Mucosa of descending colon (tissue), 3 donors: ENCODE measurements at places on chromosomes 6 and 20.

GRCh38 chr20:58967652-58968429 is 13.2 kb upstream of the NELFCD start:
- DNase-seq = no peak

GRCh38 chr6:150702675-150703074 is 103.0 kb downstream of the PLEKHG1 start:
- DNase-seq = no peak

DNA sequence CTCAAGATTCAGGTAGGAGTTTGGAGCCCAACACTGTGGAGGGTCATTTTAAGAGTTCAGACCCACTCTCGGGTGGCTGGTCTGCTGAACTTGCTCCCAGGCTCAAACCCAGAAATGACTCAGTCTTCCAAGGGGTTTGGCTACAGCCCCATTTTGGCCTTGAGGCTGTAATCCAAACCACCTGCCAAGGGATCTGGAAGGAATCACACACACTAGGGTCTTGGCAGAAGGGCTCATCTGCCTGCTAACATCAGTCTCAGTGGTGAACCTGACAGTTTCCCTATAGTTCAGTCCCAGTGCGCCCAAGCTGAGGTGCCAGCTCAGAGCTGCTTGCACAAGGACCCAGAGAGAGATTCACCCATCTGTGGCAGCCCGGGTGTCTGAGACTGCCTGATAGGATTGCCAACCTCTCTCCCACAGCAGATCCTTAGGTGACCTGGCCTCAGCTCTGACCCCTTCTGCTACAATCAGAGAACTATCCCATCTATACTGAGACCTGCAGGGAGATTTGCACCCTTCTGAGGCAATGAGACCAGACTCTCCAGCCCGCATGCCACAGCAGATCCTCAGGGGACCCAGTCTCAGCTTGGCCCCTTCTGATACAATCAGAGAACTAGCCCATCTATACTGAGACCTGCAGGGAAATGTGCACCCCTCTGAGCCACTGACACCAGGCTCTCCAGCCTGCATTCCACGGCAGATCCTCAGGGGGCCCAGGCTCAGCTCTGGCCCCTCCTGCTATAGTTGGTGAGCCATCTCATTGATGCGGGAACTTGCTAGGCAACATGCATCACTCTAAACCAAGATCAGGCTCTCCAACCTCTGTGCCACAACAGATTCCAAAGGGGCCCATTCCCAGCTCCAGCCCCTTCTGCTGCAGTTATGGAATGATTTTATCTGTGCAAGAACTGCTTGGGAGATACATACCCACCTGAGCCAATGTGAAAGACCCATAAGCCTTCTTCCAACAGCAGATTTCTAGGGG is 48.2 kb downstream of the THBS2 start:
- no peak for DNase-seq

- DNase-seq = no peak
These were observed 8.8 kb upstream of the OSTM1 start for GRCh38 chr6:108083349-108083748.

GRCh38 chr6:39566456-39566855 is 158.8 kb downstream of the KIF6 start:
- DNase-seq = no peak

- DNase-seq = no peak
These were observed 21.0 kb downstream of the APMAP start for GRCh38 chr20:24971376-24972101.

DNA sequence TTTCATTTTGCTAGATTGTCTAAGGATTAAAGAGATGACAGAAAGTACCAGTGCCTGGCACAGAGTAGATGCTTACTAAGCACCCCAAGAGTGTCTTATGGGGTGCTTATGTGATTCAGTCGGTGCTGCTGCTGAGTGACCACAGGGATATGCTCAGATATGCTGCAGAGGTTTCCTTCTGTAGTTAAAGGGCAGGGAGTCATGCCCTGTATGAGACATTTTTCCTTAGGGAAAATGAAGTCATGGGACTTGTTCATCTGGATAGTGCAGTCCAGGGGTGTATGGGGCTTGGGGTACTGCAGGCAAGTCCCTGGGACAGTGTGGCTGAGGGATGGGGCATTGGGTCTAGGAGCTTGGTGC is 25.1 kb downstream of the TOX2 start:
- no peak for DNase-seq

DNA sequence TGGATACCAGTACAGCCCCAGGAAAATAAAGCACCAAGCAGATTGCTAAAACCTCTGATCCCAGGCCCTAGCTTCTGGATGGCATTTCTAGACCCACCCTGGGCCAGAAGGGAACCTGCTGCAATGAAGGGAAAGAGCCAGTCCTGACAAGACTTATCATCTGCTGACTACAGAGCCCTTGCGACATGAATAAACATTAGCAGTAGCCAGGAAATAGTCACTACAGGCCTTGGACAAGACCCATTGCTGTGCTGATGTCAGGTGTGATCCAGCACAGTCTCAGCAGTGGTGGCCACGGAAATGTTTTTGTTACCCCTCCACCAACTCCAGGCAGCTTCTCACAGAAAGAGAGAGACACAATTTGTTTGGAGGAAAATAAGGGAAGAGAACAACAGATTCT is 399.3 kb downstream of the HAO1 start:
- DNase-seq = no peak

DNA sequence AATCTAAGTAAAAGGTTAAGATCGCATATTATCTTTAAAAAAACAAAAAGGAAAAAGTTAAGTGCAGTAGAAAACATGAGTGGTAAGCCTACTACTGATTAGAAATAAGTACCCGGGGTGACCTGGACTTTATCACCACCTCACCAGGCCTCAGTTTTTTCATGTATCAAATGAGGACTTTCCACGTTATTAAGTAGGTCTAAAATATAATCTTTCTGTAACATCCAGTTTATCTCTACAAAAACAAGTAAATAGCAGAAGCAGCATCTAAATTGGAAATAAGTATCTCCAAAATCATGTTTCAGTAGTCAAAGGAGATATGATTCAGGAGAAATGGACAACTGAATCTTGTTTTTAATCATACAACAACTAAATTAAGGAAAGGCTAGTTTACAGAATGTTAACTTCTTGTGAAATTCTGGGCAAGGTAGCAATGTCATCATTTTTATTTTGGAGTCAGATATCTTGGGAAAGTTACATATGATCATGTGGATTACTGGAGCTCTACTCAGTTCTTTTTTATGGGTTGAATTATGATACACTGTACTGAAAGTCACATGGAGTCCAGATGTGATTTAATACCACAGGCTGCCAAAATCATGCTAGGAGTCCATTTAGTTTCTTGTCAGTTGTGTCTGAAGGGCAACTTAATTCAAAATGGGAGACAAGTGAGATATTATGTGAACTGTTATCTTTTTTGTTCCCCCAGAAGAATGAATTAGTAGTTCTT is 114.7 kb upstream of the PRL start:
- no peak for DNase-seq

DNA sequence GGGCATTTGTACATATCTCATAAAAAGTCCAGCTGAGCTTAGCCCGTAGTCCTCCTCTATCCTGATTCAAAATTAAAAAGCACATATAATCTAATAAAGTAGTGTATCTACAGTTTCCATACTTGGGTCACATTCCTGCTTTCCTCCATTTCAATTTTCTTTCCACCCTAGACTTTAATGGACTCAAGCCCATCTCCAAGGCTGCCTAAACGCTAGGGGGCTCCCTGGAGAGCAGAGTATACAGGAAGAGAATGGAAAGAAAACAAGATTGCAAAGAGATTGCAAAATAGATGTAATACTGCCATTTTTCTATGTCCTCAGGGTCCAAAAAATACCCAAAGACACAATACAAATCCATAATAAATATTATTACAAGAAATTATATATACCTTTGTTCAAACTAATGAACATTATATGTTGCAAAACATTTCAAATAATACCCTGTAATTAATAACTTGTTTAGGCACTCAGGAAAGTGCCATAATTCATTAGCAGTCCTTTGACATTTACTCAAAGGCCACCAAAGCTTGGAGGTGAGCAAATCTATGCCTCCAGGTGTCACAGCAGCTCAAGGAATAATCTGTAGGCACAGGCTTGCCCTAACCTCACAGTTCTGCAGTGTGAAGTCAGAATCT is 2.4 kb upstream of the MCM3 start:
- peak; percentile 64 for DNase-seq

DNA sequence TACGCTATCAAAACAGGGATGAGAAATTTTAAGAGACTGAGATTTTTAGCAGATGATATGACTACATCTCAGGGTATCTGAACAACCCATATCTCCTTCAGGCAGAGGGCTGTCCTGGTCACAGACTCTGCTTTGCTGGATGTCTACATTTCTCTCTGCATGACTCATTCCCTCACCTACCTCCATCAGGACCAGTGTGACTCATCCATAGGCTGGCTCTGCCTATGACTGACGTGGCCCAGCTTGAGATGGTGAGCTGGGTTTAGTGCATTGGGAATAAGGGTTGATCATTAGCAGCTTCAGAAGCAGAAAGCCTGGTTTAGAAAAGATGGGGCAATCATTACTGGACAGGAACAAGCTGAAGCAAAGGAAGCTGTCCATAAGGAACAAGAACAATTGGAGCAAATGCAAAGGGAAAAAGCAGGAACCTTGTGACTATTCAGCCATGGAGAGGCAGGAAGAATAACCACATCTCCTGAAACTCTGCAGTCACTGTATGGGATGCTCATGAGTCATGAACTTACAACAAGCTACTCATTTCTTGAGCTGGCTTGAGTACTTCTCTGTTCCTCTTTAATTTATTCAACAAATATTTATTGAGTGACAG is 86.4 kb upstream of the CBLN4 start:
- no peak for DNase-seq

GRCh38 chr20:24818056-24818455 is 131.0 kb upstream of the CST7 start:
- no peak for DNase-seq

- no peak for DNase-seq
These were observed 56.0 kb downstream of the MYH7B start for GRCh38 chr20:35011589-35012226.

- no peak for DNase-seq
These were observed 453.0 kb upstream of the SULF2 start for GRCh38 chr20:48238326-48238725.

GRCh38 chr6:14824484-14825275 is 421.2 kb upstream of the JARID2 start:
- DNase-seq = peak; percentile 26

- no peak for DNase-seq
These were observed 153.4 kb downstream of the PHACTR1 start for GRCh38 chr6:12869816-12870432.

- no peak for DNase-seq
These were observed 301.9 kb downstream of the UTRN start for GRCh38 chr6:144586986-144587385.

DNA sequence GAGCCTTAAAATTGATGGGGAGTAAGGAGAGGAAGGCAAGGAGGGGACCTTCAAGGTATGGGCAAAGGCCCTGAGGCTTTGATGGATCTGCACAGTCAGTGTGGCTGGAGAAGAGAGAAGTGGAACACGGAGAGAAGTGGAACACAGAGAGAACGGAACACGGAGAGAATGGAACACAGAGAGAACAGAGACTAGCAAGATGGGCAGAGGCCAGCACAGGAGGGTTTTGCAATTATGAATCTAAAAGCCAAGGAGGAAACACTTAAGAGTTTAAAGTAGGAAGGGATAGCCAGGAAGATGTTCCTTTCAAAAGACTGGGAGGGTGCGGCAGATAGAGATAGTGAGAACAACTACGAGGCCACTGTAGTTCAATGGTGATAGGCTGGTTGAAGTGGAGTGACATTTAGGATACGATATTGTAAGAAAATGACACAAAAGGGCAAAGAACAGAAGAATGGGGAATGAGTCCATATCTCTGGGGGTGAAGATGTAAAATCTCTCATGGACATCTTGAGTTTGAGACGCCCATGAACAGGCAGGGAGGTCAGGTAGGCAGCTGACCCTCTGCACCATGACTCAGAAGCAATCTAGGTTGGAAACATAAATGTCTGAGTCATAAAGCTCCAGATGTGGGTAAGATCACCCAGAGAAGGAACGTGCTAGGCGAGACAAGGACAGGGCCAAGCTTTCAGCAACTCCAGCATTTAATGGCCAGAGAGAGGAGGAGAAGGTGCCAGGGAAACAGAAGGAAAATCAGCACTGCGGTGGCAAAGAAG is 25.4 kb downstream of the ZMYND8 start:
- no peak for DNase-seq

DNA sequence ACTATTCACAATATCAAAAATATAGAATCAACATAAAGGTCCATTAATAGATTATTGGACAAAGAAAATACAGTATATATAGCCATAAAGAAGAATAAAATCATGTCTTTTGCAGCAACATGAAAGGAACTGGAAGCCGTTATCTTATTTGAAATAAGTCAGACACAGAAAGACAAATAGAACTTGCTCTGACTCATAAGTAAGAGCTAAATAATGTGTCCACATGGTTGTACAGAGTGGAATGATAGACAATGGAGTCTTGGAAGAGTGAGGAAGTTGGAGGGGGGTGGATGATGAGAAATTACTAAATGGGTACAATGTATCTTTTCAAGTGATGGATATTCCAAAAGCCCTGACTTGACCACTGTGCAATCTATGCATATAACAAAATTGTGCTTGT is 613.5 kb downstream of the PHF3 start:
- no peak for DNase-seq

- no peak for DNase-seq
These were observed 187.7 kb upstream of the MYLIP start for GRCh38 chr6:15941168-15941567.

GRCh38 chr6:140134224-140134623 is 759.8 kb upstream of the CITED2 start:
- no peak for DNase-seq

DNA sequence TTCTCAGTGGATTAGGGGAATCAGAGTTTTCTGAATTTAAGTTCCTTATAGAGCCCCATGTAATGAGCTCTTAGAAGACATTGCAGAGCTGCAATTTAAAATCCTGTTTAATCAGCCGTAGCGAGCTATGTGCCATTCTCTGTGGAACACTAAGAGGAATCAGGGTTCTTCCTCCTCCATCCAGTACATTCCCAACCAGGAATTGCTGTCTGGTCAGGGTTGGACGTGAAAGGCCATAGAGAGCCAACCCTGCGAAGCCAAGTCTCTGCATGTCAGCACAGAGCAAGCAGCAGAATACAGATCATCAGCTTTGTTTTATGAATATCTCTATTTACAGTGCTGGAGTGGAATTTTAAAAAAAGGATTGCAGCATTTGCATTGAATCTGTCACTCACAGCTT is 366.0 kb downstream of the LAMA2 start:
- no peak for DNase-seq

GRCh38 chr6:109790131-109790530 is 99.0 kb downstream of the FIG4 start:
- DNase-seq = no peak

- peak; percentile 92 for DNase-seq
These were observed at the start of gene CUL9 for GRCh38 chr6:43181942-43182860. CUL9 (plus strand) TSS chr6:43182196; CDS start chr6:43184311, 2,115 bp downstream.

DNA sequence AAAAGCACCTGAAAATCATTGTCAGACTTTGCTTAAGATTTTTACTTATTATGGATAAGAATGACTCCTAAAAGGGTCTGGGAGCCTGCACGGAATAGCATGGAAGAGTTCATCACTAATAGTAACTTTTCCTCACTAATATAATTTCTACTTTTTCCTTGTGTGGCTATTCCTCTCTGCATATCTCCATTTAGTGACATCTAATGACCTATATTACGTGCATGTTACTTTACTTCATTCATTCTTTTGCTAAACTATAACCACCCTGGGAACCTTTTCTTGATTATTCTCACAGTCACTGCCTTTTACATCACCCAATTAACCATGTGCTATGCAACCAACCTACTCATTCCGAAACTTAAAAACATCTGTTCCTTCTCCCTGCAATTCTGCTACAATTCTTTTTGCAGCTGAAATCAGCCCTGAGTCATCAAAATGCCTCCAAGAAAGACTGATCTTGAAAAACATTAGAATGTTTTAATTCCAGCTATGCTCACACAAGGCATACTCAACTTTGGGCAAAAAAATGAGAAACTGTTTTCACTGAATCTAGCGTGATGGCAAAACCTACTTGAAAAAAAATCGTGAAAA is 313.3 kb downstream of the RNGTT start:
- no peak for DNase-seq
